ENCODE measurements at places on chromosomes 3 and 15.

DNA sequence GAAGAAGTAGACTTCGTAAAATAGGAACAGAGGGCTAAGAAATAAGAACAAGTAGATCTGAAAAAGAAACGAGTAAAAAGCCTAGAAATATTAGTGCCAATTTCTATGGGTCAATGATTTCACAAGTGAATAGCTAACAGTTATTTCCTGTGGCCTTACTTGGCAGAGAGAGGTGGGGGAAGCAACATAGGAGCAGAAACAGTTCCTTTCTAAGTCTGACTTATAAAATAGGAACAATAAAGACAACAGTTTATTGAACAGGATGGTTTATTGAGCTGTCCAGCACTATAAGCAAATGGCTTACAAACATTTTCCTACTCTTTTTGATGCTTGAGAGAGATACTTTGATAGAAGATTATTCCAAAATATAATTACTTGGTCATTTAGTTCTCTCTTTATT, 37.9 kb downstream of the AGTR1 start:
- no peak for DNase-seq

DNA sequence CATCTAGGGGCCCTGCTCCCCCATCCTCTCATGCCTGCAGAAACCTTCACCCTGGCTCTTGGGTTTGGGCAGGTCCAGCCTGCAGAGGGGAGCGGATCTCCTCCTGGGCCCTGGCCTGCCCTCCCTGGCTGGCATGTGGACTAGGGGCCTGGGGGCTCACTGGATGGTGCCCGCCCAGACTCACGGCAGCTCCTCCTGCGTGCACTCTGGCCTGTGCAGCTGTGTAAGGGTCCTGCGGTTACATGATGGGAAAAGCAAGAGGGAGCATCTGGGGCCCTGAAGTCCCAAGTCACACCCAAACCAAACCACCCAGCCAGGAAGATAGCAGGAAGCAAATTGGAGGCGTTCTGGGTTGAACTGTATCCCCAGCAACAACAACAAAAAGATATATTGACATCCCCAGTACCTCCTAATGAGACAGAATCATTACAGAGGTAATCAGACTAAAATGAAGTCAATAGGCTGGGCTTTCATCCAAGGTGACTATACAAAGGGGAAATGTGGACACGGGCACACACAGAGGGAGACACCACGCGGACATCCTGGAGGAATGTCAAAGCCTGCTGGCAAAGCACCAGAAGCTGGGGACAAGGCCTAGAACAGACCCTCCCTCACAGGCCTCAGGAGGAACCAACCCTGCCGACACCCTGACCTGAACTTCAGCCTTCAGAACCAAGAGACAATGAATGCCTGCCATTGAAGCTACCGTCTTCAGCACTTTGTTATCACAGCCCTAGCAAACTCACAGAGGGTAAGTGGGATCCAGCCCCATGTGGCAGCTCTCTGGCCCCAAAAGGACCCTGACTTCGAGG, 10.4 kb upstream of the CLK3 start:
- no peak for DNase-seq

- DNase-seq = no peak
Measured at GRCh38 chr3:13892304-13892703, 12.4 kb upstream of the WNT7A start.

GRCh38 chr3:14725564-14726440, 50.9 kb downstream of the C3orf20 start:
- DNase-seq = no peak

- DNase-seq = no peak
Measured at GRCh38 chr3:48756640-48757039, 39.6 kb upstream of the IP6K2 start.

DNA sequence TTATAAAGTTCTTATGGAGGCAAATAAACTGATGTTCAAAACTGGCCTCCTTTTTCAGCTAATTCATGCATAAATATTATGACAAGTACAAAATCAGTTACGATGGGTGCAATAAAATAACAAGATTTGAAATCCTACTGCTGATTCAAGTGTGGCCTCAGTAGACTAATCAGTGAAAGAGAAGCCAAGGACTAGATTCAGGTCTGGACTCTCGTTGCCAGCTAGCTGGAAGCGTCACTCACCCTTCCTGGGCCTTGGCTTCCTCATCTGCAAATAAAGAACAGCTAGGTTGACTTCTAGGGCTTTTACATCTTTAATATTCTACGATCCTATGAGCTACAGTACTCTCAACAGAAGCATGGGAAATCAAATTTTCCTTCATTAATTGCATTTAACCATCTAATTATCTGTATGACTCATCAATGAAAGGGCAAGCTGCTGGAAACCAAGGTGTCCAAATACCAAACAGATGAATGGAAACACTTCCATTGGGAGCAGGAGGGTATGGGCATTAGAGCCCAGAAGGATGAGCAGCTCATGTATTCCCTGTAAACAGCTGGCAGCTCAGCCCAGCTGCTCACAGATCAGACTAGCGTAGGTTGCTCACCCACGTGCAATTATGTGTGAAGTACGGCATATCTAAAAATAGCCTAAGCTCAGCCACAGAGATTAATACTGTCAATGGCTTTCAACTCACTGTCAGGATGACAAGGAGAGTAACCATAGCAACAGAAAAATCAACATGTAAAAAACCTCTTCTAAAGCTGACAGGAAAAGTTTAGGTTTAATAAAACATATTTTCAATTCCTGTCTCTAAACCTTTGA, 294.8 kb downstream of the PLCL2 start:
- DNase-seq = no peak

DNA sequence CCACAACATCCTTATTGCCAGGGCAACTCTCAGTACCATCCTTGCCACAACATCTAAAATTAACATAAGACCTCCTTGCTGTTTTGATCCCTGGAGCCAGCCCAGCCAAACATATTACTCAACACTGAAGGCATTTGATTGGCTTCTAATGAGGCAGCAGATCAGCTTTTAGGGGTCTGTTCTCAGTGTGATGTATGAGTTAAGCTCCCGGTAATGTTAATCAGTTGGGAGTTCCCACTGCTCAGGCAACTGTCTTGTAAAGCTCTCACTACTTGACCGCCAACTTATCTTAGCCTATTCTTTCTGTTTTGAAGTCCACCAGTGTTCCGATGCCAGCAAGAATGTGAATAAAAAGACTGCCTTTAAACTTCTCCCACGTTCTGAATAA, 158.9 kb downstream of the FOXB1 start:
- no peak for DNase-seq

GRCh38 chr3:24548278-24548677, 53.6 kb upstream of the THRB start:
- DNase-seq = no peak

- no peak for DNase-seq
Measured at GRCh38 chr3:35707904-35708303, 68.6 kb downstream of the ARPP21 start.

DNA sequence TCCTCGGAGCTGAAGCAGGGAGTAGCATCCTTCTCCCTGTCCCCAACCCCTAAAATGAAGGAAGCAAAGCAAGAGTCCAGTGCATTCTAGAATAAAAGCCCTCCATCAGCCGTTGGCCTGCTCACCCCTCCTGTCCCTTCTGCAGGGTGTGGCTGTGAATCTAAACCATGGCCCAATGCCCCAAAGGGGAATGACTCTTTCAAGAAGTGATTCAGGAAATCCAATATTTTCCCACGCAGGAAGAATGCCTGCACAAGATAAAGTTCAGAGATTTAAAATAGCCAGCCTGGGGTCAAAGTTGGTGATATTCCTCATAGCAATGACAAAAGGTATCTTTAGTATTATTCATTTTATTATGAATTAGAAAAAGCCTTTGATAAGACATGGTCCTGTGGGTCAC, 38.5 kb downstream of the SLCO2A1 start:
- no peak for DNase-seq
